Prostate gland (tissue), 2 donors: ENCODE measurements at places on chromosomes 1 and 21. TPM values are rescaled to one million over a fixed set of nuclear protein-coding genes. Genes with fewer than 3 reads are reported as not detected.

- H3K27me3 ChIP-seq: no peaks in the 10 kb centered on the region
- H3K36me3 ChIP-seq: no peaks in the 10 kb centered on the region
- no peak overlapping the region for H3K27ac ChIP-seq
Observed at GRCh38 chr1:245837718-245838117, 669.4 kb downstream of the SMYD3 start.

DNA sequence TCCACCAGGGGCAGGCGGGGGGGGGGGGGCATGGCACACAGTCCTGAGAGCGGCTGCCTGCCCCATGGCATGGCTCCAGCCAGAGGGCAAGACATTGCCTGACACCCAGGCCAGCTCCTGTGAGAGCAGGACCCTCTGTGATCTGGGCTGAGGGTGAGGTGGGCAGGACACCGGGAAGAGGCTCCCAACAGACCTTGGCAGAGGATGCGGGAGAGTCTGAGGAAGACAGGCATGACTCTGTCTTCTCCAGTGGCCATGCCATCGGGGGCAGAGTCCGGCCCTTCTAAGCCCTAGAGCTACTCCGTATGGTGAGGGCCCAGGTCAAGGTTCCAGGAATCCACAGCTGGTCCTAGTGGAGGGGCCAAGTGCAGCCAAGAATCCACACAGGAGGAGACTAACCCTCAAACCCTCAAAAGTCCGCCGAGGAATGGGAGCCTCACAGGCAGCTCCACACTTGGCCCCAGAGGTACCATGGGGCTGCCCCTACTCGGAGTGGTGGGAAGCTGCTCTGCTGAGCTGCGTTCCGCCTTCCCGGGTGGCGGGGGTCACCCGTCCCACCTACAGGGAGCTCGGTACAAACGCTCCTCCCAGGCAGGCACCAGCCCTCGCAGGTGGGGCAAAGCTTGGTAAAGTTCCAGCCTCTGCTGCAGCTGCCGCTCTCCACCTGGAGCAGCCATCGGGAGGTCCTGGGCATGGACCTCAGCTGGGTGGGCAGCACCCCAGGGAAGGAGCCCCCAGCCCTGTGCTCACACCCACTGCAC lies 6.5 kb downstream of the ACTRT2 start:
- no peaks in the 10 kb centered on the region for H3K4me1 ChIP-seq
- peaks cover 27% of the 10 kb centered on the region for H3K27me3 ChIP-seq
- no peak for DNase-seq
- no peak overlapping the region for H3K4me3 ChIP-seq
- H3K36me3 ChIP-seq: no peaks in the 10 kb centered on the region

DNA sequence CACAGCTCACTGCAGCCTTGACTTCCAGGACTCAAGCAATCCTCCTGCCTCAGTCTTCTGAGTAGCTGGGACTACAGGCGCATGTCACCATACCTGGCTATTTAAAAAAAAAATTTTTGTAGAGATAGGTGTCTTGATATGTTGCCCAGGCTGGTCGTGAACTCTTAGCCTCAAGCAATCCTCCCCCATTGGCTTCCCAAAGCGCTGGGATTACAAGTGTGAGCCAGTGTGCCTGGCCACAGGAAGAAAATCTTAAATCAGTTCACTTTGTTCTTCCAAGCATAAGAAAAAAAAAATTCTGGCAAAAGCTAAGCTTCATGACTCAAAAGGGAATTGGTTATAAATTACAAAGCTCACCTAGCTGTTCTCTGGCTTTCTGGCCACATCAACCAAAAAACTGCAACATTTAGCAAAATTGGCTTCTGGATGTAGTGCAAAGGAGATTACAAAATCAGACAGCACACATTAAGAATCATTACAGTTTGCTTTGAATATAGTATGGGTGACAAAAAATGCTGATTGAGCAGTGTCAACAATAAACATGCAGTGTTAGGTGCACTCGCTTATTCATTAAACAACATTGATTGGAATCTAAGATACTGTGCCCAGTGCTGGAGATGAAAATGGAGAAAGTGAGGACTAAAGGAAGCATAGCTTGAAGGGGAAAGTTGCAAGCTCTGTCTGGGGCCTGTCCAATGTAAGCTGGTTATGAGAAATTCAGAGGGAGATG lies 76.7 kb downstream of the KCTD3 start:
- no peak overlapping the region for H3K4me3 ChIP-seq
- no peaks in the 10 kb centered on the region for H3K27me3 ChIP-seq
- H3K4me1 ChIP-seq: no peaks in the 10 kb centered on the region
- no peaks in the 10 kb centered on the region for H3K36me3 ChIP-seq

The CLCA1 gene
- total RNA-seq: 0.34 TPM
